ENCODE measurements at places on chromosomes 3 and 15.

GRCh38 chr3:50211930-50212329, 6.9 kb downstream of the SLC38A3 start:
- DNase-seq: no peak

DNA sequence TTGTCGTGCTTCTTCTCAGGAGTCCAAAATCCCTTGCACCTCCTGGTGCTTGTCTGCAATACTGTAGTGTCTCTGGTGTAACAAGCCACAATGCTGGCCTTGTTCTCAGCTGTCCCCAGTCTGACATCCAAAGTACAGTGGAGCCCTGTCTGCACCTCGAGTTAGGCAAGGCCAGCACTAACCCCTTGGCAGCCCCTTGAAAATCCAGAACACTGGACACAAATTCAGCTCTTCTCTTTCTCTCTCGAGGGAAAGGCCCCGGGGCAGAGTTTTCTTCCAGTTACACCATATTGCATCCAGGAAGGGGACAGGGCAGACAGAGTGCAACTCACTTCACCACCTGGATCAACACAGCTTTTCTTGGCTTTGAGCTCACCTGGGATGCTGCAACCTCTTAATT, 91.3 kb upstream of the ATP10A start:
- DNase-seq: no peak

DNA sequence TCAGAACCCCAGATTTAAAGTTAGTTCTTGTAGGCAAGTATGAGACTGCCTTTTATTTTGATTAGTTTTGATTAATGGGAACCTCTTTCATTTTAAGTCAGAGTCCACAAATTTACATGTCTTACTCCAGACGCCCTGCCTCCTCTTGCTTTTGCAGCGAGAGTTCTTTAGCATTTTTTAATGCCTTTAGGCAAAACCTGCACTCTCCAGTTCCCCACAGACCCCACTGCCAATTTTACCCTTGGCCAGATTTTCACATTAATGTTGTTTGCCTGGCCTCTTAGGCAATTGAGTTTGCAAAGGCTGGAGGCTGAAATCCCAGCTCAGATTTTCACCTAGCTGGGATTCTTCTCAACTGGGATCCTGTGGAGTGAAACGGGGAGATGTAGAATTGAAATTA, 85.8 kb downstream of the GAP43 start:
- no peak for DNase-seq

- peak; percentile 6 for DNase-seq
Measured at GRCh38 chr15:50353975-50354837, 792 bp downstream of the GABPB1 start.

DNA sequence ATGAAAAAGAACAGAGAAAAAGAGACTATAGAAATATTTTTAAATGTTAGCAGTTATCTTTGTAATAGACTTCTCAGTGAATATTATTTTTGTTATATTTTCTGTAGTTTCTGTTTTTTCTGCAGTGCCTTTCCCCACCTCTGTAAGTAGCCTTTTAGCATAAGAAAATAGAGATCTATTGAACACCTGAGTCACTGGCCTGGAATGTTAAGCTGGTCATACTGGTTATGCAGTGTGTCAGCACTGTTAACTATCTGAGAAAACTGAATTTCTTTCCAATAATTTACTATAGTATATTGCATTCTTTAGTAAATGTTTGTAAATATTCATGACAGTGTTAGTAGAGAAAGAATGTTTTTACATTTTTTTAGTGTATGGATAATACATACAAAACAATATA, 79.8 kb downstream of the NECTIN3 start:
- DNase-seq: peak; percentile 6

DNA sequence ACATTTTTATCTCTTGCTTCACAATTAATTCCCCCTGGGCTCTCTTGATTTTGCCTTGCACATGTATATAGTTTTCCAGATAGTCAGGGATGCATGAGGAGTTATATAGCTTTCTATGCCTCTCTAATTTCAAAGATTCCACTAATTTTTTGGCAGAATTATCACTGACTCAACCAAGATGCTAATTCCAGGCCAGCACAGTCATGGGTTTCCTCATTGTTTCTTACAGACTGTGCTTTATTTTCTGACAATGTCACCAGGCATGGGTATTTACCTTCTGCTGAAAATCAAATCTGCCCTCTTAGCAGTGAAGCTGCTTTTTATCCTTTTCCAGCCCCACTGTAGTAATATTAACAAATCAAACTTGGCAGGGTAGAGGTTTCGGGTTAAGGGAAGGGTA, 1520.6 kb upstream of the CADM2 start:
- no peak for DNase-seq

- DNase-seq: no peak
Measured at GRCh38 chr3:182913889-182914288, 66.4 kb downstream of the DCUN1D1 start.

- no peak for DNase-seq
Measured at GRCh38 chr3:23615068-23615467, 190.7 kb upstream of the UBE2E1 start.

DNA sequence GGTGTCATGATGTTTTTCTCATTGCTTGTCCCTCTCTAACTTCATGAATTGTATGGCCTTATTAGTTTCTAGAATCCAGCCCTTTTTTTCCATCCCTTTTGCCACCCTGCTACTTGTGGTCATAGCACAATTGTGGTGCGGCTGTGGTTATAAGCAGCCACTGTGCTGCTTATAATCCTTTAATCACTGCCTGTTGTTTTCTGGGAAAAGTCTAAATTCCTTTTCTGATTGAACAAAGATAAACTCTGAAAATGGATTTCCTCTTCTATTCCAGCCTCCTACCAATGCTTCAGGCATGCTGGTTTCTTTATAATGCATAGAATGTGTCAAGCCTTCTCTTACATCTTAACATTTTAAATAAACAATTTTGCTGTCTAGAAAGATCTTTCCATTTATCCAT, 319.5 kb downstream of the C3orf38 start:
- DNase-seq: no peak

- DNase-seq: no peak
Measured at GRCh38 chr15:85026304-85027032, 44.8 kb downstream of the PDE8A start.

DNA sequence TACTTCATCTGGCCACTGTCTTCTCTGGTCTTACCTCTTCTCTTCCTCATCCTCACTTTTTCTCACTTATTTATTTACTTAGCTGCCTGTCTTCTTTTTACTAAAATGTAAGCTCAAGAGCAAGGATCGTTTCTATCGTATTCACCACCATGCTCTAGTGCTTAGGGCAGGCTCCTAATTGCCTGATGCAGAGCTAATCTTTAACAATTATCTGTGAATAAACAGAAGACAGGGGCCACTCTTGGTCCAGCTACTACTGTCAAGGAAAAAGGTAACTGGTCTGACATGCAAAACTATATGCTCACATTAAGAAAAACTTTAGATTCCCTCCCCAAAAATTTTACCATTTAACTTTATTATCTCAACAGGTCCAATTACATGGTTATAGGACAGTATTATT, 17.5 kb downstream of the PIK3R4 start:
- DNase-seq: no peak

- peak; percentile 19 for DNase-seq
Measured at GRCh38 chr3:188978421-188979171, 193.2 kb upstream of the TPRG1 start.

- no peak for DNase-seq
Measured at GRCh38 chr3:107543666-107544065, 20.9 kb downstream of the BBX start.

DNA sequence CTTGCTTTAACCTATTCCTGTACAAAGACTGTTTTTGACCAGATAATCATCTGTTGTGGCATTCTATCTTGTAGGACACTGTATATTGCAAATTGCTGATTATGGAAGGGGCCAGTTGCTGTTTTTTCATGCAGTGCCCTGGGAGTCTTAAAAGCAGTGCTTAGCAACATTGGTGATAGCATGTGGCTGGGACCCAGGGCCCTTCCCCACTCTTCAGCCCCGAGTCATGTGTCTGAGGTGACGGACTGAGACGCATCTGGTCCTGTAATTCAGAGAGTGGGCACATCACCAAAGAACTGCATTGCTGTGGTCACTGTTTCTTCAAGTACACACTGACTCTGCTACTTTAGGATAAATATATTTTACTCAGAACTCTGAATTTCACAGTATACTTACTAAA, 63.4 kb downstream of the SNRK start:
- no peak for DNase-seq

GRCh38 chr3:53496984-53497383, 2.6 kb downstream of the CACNA1D start:
- DNase-seq: no peak

GRCh38 chr15:59203008-59203407, 3.6 kb upstream of the LDHAL6B start:
- no peak for DNase-seq

- DNase-seq: no peak
Measured at GRCh38 chr3:62874711-62875557, at the start of gene CADPS. Gene CADPS, minus strand, starts transcription at chr3:62875416. Its CDS starts 387 bp downstream, at chr3:62875029.

- DNase-seq: no peak
Measured at GRCh38 chr3:183386651-183387050, 41.8 kb downstream of the MCF2L2 start.

GRCh38 chr15:38499651-38500050, 45.7 kb downstream of the FAM98B start:
- DNase-seq: no peak

GRCh38 chr3:185176750-185177359, 24.0 kb upstream of the C3orf70 start:
- DNase-seq: no peak

- DNase-seq: no peak
Measured at GRCh38 chr3:159855599-159856346, 132.9 kb upstream of the IL12A start.

GRCh38 chr3:112345681-112346080, 12.7 kb downstream of the CD200 start:
- DNase-seq: no peak

DNA sequence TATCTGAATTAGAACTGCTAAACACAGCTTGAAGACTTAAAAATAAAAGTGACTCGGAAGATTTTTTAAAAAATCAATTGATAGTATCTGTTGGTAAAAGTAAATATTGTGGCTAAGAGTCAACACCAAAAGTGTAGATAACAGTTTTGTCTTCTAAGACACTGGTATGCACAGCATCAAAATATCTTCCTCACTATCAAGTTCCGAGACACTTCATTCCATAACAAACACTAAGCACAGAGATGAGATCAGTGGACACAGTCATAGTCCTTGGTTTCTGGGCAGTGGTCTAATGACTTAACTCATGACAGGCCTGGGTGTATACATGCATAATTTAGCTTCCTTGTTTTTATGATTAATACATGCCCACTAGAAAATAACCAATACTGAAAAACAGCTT, 63.2 kb downstream of the PXYLP1 start:
- no peak for DNase-seq

GRCh38 chr15:87732976-87733375, 523.6 kb downstream of the NTRK3 start:
- DNase-seq: peak; percentile 11

DNA sequence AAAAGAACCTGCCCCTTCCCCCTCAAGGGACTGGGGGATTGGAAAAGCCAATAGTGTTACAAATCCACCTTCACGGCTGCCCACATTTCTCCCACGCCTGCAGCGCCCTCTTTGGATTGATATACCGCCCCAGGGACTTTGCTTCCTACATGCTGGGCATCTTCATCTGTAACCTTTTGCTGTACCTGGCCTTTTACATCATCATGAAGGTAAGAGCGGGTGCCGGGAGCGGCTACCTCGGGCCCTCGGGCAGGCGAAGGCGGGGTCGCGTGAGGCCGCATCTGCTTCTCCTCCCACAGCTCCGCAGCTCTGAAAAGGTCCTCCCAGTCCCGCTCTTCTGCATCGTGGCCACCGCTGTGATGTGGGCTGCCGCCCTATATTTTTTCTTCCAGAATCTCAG, 73.1 kb downstream of the USF3 start:
- no peak for DNase-seq

DNA sequence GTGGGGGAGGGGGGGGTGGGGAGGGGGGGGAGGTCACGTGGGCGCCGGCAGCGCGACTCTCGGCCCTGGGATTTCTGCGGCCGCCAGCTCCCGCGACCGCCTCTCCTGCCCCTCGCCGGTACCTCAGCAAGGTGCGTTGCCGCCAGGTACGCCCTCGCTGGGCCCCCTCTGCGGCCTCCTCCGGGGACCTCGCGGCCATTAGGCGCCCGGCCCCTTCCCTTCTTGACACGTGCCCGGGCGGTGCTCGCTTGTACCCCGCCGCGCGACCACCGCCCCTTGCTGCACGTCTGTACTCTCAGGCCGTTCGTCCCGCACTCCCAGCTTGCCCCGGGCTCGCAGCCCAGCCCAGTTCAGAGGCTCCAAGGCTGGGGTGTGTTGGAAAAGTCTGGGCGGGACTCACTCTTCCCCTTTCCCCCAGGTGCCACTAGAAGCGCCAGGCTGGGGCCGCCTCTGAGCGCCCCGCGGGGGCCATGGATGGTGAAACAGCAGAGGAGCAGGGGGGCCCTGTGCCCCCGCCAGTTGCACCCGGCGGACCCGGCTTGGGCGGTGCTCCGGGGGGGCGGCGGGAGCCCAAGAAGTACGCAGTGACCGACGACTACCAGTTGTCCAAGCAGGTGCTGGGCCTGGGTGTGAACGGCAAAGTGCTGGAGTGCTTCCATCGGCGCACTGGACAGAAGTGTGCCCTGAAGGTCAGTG, at the start of gene MAPKAPK3:
MAPKAPK3 (plus strand) TSS at position 56 of the 696 bp plus-strand sequence; CDS start at position 471, 415 bp downstream.
- DNase-seq: no peak

DNA sequence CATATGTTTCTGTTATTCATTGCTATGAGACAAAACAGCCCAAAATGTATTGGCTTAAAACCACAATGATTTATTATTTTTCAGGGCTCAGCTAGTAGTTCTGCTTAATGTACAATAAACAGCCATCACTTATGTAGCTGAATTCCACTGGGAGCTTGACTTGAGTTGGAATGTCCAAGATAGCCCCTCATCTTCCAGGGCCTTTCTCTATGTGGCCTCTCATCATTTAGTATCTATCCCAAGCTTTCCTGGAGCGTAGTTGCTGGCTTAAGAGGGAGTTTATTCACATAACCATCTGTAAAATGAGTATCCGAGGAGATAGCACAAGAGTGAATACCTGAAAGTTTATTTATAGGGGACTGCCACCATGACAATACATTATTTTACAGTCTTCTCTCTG, 176.8 kb downstream of the EPHA6 start:
- DNase-seq: no peak

DNA sequence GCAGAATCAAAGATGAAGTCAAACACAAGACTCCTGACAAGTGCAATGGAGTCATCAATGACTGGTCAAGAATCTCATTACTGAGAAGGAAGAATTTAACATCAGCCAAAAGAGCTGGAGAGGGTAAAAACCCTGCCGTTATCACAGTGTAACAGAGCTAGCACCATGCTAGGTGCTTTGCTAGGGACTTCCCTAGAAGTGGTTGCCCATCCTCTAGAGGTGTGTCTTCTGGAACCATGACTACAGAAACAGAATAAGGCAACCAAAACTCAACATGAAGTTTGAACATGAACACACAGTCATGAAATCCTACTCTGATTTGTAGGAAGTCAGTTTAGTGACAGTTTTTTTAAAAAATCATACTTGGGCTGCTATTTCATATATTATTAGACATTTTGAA, 9.5 kb downstream of the ACAD11 start:
- DNase-seq: no peak

DNA sequence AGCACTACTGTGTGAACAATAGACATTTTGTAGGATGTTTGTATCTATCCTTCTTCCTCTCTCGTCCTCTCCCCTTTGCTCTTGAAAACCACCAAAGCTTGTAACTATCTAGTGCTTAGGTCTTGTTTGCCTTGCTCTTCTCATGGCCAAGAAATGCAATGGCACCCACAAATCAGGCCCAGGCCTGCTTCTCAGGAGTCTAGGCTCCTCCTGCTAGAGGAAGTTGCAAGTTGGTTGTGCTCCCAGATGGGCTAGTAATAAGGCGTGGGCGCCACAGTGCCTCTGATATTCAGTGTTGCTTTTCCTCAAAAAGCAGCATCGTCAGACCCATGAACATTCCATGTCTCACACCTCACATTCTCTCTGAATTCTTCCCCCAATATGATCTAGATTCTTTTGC, 28.7 kb downstream of the ZNF385D start:
- DNase-seq: no peak
